M059J (cell line): ENCODE measurements at places on chromosomes 2 and 18. TPM values are rescaled to one million over a fixed set of nuclear protein-coding genes. Genes with fewer than 3 reads are reported as not detected.

Gene ANKRD23
- 0.20 TPM in 1 of 2 replicates, not detected in the other for total RNA-seq

DNA sequence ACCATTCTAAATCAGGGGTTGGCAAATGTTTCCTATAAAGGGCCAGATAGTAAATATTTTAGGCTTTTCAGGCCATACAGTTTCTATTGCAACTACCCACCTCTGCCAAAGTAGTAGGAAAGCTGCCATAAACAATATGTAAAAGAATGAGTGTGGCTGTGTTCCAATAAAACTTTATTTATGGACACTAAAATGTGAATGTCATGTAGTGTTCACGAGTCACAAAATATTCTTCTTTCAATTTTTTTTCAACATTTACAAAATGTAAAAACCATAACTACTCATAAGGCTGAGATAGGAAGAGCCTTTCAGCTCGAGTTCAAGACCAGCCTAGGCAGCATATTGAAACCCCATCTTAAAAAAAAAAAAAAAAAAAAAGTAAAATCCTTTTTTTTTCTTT is 13.4 kb downstream of the KCNG3 start:
- no peak for DNase-seq

Gene CRYGD
- not detected in 2 replicates for total RNA-seq

Gene GALNT5
- total RNA-seq = 28.8 and 36.1 TPM in 2 replicates

GRCh38 chr2:168802859-168803725 is 655 bp downstream of the NOSTRIN start:
- DNase-seq = no peak

DNA sequence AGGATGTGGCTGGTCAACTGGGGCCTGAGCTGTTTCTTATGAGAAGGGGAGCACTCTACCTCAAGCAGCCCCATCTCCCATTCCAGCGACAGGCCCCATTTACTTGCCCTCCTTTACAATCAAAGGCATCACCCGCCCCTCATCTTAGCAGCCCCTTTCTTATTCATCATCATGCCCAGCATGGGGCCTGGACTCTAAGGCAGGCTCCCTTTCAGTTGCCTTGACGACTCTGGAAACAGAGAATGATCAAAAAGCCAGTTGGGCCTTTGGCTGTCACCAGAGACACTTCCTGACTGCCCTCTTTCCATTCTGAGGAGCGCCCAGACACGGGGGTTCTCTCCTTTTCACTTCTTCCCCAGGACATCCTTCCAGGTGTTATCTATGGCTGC is 11.2 kb downstream of the CELF4 start:
- no peak for DNase-seq

- no peak for DNase-seq
These were observed 34.0 kb downstream of the KANSL3 start for GRCh38 chr2:96604104-96604503.

- no peak for DNase-seq
These were observed 107.7 kb downstream of the PDE11A start for GRCh38 chr2:177964892-177965291.

DNA sequence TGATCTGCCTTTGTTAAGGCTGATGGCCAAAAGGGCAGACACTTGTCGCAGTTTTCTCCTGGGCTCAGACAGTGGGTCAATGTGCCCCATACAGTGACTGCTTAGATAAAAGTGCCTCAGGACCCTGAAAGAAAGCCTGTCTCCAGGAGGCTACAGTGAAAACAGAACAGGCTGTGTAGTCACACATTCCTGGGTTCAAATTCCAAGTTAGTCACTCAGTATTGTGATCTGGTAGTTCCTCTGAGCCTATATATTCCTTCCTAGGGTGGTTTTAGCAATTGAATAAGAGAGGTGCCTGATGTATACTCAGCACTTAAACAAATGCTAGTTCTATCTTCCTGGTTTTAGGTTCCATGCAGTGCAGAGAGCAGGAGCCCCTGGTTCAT is 54.4 kb downstream of the RPL37A start:
- DNase-seq = peak; percentile 52

GRCh38 chr18:48669991-48670750 is 131.3 kb downstream of the CTIF start:
- no peak for DNase-seq

Gene FOXI3
- total RNA-seq = not detected in 2 replicates

- no peak for DNase-seq
These were observed 82.7 kb downstream of the MREG start for GRCh38 chr2:215930505-215931253.

Gene CXCR2
- total RNA-seq = not detected in 2 replicates

- DNase-seq = peak; percentile 6
These were observed 216.6 kb downstream of the SH3BP4 start for GRCh38 chr2:235168174-235168979.

Gene CYP27C1
- 0.96 and 1.7 TPM in 2 replicates for total RNA-seq

Gene BCL11A
- total RNA-seq = under 0.01 TPM in 1 of 2 replicates, not detected in the other

DNA sequence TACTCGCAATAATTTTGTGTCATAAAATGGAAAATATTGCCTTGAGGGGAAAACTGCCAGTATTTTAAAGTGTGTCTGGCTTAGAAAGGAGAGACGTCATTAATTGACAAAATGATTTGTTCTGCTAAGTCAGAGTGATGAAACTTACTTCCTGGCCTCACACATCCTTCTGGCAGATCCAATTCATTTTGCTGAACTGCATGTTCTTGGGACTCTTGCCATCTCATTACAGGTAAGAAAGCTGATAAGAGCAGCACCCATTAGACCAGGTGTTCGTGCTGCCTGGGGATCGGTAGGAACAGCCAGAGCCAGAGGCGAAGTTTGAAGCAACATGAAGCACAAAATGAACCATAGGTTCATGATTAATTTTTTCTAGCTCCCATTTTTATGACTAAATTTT is 38.0 kb downstream of the KCNE4 start:
- DNase-seq = no peak

DNA sequence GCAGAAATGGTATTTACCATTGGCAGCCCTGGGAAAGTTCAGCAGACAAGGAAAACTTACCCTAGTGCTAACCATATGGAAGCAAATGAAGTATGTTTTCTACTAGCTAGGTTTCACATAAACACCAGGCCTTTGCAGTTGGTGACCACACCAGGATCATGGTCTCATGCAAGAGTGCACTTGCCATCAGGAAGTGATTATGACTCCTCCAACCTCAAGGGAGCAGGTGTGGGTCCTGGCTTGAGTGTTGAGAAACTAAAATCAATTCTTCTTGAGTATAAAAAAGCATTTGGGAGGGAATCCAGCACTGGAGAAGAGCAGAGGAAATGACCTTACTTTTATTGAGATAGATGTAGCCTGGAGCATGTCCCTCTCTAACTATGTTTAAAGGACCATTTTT is 56.8 kb upstream of the SPAG16 start:
- peak; percentile 31 for DNase-seq

Gene SCYGR3
- total RNA-seq = not detected in 2 replicates

GRCh38 chr2:9228088-9228751 is 21.6 kb downstream of the ASAP2 start:
- no peak for DNase-seq

- no peak for DNase-seq
These were observed 140.8 kb downstream of the SEPTIN10 start for GRCh38 chr2:109472974-109473373.

Gene GAREM1
- total RNA-seq = 0.02 and 0.17 TPM in 2 replicates

Gene ACKR3
- total RNA-seq = 2.7 and 3.0 TPM in 2 replicates

DNA sequence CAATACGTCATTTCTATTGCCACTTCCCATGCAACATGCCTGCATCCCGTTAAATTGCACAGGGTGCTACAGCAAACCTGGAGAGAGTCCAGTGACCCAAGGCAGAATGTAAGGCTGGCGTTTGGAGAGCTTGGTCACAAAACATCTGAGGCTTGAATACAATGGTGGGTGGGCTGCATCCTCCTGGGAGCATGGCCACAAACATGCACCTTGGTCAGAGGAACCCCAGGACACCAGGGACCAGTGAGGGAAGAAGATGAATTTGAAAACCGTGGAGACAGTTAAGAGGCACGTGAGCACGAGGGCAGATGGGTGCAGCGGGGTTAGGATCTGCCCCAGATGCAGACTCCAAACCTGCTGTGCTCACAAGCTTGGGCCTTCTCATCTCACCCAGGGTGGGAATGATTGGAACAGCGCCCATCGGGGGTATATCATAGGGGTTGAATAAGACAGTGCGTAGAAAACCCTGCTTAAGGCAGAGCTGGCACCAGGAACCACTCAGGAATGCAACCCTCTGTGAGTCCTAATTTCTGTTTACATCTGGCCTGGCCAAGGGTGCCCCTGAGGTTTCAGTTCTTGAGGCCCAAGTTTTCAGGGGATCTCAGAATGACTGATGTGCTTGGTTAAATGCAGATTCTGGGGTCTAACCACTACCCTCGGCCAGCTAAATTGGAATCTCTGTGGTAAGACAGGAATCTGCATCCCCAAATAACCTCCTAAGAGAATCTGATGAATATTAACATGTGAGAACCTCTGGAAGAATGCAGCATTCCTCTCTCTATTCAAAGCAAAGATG is 97.2 kb downstream of the ARL4C start:
- DNase-seq = peak; percentile 68
